ENCODE measurements at places on chromosomes 5 and 9. TPM values are rescaled to one million over a fixed set of nuclear protein-coding genes. Genes with fewer than 3 reads are reported as not detected.

Gene CSF2
- 50.7 TPM for total RNA-seq

Gene DNAI1
- total RNA-seq, result 0.23 TPM

Gene TAF11L10
- not detected for total RNA-seq

Gene SLC12A2
- total RNA-seq, result 25.6 TPM

Gene ADRA1B
- total RNA-seq, result not detected

Gene GGTA1
- not detected for total RNA-seq

Gene NPR3
- total RNA-seq, result 0.25 TPM

Gene KCNT1
- not detected for total RNA-seq

Gene SLC9A3
- 1.3 TPM for total RNA-seq

Gene UBTD2
- total RNA-seq, result 6.5 TPM

Gene PLAC8L1
- 1.4 TPM for total RNA-seq

Gene STK32A
- total RNA-seq, result not detected

Gene SH3RF2
- 0.79 TPM for total RNA-seq

Gene FAM169A
- total RNA-seq, result 12.9 TPM

Gene BRINP1
- not detected for total RNA-seq

Gene PCDHA3
- total RNA-seq, result not detected

Gene FOXI1
- total RNA-seq, result not detected

Gene SPATA31E1
- total RNA-seq, result not detected

Gene CCDC192
- 0.25 TPM for total RNA-seq

Gene TTC23L
- 0.56 TPM for total RNA-seq

Gene TAF11L5
- total RNA-seq, result not detected

Gene SLC22A5
- 7.4 TPM for total RNA-seq

Gene NLN
- total RNA-seq, result 17.0 TPM

Gene TPM2
- total RNA-seq, result 5.4 TPM

Gene TRIM32
- 13.6 TPM for total RNA-seq
